ENCODE measurements at places on chromosomes 16 and 17.

GRCh38 chr17:72142614-72143013 is 21.8 kb downstream of the SOX9 start:
- no peak for DNase-seq

- no peak for DNase-seq
Observed at GRCh38 chr17:77786740-77787505, 171.6 kb upstream of the TNRC6C start.

DNA sequence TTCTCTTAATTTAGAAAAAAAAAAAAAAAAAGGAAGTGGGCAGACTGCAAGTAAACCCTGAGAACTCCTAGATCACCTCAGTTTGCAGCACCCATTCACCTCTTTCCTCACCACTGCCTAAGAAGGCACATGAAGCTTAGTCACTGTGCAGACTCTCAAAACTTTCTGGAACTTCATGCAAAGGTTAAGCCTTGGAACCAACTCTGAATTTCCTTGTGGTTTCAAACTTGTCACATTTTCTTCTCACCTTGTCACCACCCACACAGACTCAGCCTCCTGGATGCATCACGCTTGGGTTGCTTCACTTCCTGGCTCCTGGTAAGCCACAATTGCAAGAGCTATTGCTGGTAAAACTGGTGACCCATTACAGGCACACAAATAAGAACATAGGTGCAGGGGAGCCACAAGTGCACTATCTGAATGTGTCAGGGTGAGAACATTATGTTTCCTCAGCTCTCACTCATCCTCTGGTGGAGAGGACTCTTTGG is 15.0 kb upstream of the CPD start:
- DNase-seq, result no peak

DNA sequence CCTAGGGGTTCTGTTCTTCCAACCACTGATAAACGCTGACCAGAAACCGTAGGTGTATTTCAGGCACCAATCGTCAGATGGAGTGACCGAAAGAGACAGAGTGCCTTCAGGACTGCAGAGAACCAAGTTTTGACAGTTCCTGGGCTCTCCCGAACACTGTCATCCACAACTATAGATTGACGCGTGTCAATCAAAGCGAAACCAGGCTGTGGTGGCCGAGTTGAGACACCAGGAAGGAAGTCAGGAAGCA is 11.9 kb upstream of the AURKB start:
- DNase-seq, result no peak

- no peak for DNase-seq
Observed at GRCh38 chr16:17063201-17064139, 407.3 kb downstream of the XYLT1 start.

GRCh38 chr17:9410737-9411136 is 164.9 kb downstream of the STX8 start:
- DNase-seq, result no peak

- no peak for DNase-seq
Observed at GRCh38 chr17:78202666-78203065, 11.4 kb upstream of the BIRC5 start.

DNA sequence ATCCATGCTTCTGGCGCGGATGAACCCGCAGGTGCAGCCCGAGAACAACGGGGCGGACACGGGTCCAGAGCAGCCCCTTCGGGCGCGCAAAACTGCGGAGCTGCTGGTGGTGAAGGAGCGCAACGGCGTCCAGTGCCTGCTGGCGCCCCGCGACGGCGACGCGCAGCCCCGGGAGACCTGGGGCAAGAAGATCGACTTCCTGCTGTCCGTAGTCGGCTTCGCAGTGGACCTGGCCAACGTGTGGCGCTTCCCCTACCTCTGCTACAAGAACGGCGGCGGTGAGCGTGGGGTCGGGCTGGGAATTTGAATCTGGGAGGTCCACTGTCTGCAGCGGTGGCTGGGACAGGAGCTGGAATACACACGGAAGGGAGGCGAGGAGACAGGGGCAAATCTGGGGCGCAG is 904 bp downstream of the SLC6A2 start:
- DNase-seq, result no peak

DNA sequence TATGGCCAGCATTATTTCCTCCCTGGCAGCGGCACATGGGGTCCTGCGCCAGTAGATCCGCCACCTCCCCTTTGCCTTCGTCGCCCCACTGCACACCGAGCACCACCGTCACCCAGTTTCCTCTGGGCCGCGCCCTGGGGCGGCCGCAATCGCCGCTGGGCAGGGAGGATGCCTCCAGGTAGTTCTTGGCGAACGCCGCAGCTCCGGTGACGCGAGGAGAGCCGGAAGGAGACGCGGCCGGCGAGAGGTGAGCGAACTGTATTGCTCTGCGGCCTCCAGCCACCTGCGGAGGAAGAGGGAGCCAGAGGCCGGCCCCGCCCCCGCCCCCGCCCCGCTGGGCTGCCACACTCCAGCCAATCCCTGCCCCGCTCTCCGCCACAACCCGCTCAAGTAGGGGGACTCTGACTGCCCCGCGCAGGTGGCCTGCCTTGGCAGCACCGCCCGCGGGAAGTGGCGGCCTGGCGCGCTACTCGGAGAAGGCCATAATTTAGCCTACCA is 11.8 kb upstream of the SLFN13 start:
- DNase-seq, result no peak

GRCh38 chr16:6160303-6160702 is 1062.7 kb upstream of the EEF2KMT start:
- no peak for DNase-seq

DNA sequence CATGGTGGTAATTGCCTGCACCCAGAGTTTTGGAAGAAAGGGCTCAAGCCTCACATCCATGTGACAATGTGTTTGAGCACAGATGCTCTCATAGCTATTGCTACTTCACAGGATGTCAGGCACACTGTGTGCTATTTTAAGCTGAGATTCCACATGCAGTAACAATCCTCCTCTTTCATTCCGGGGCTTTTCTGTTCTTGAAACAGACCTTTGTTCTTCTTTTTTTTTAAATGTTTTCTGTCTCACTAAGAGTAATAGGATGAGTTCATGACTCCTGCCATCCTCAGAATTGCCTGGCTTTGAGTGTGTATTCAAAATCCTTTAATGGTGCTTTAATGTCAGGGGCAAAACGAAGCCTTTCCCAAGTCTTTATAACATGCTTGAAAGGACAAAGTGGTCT is 198.9 kb downstream of the ABCC12 start:
- DNase-seq, result no peak

GRCh38 chr17:73536700-73537605 is 107.3 kb downstream of the SDK2 start:
- DNase-seq, result no peak

DNA sequence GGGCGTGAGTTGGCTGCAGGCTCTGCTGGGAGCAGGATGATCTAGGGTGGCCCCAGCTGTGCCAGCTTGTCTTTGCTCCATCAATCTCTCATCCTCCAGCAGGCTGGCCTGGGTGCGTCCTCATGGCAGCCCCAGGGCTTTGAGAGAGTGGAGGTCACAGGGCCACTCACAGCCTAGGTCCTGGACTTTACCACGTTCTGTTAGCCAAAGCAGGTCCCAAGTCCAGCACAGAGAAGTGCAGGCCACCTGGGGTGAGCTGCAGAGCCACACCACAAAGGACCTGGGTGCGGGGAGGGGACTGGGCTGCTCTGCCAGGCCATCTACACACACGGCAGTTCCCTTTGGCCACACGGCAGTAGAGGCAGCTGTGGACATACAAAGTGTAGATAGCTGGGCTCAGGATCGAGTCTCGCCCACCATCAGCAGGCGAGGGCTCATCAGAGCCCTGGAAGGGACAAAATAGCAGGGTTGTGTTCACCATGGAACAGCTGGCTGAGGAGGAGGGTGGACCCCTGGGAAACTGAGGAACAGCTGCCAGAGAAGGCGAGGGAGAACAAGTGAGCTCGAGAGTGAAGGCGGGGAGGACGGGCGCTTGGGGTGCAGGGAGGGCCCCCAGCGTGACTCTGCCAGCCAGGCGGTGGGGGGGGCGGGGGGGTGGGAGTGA is 30.0 kb downstream of the SREBF1 start:
- no peak for DNase-seq

DNA sequence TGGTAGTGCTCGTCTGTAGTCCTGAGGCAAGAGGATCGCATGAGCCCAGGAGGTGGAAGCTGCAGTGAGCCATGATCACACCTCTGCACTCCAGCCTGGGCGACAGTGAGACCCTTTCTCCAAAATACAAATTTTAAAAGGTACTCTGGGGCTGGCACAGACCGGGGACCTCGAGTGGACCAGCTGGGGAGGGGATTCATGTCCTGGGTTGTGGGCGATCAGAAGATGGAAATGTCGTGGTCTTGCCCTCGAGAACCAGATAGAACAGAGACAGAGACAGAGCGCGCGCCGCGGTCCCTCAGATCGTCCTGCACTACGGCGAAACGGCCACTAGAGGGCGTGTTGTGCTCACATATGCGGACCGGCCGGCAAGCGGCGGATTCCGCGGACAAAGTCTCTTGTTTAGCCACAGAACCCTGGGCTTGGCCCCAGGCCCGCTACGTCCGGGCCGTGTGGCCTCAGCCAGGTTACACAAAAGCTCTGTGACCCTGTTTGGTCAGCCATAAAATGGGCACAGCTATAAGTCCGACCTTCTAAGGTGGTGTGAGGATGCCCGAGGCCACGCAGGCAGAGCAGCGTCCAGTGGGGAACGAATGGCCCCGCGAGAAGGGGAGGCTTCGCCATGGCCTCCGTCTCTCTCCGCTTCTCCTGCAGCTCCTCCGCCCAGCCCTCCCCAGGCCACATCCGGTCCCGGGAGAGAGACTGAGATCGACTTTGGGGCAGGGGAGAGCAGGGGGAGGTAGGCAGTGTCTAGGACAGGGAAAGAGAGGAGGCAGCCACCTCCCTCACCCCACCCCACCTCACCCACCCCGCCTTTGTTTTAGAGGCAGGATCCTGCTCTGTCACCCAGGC is 14.6 kb upstream of the SBK1 start:
- DNase-seq, result peak; percentile 15

DNA sequence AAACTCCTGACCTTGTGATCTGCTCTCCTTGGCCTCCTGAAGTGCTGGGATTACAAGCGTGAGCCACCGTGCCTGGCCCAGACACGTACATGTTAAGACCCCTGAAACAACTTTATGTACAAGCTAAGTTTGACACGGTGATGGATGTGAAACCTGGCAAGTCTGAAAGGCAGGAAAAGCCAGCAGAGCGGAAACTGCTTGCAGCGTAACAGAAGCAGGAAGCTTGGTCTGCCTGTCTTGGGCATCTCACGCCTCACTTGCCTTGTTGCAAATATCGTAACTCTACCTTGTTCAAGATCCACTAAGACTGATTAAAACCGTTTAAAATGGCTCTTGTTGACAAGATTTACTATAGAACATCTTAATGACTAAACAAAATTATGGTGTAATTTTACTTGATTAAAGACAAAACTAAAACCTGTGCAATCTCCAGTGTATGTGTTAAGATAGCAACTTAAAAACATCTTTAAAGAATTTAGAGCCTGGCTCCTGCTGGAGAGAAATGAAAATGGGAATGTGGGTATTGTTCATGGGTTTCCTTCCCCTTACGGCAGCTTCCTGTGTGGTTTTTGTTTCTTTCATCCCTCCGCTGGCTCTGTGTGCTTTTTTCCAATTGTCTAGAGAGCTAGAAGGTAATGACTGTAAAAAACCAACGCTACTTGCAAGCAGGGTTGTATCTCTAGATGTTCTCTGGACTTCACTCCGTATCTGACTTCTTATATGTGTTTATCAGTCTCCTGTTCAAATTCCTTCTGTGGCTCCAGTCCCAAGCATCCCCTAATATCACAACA is 477.6 kb downstream of the XYLT1 start:
- no peak for DNase-seq

GRCh38 chr16:19366391-19366790 is 51.3 kb upstream of the TMC5 start:
- no peak for DNase-seq

- DNase-seq, result no peak
Observed at GRCh38 chr16:19599968-19600716, 44.6 kb downstream of the VPS35L start.

DNA sequence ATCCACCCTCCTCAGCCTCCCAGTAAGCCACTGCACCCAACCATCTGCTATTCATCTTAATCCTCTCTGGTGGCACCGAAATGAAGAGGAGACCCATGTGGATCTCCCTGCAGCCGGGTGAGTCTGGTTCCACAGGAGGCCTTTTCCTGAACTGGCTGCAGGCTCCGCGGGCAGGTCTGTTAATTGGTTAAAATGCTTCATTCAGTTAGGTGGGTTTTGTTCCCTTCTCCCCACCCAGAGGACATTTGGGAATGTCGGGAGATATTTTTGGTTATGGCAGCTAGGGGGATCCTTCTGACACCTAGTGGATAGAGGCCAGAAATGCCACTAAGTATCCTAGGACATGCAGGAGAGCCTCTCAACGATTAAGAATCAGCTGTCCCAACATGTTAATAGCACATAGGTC is 16.7 kb downstream of the C16orf54 start:
- no peak for DNase-seq

- no peak for DNase-seq
Observed at GRCh38 chr16:16045879-16046278, 96.5 kb downstream of the ABCC1 start.

- DNase-seq, result peak; percentile 100
Observed at GRCh38 chr17:59154721-59155438, at the start of gene SKA2. TSS of gene SKA2 (minus strand) at chr17:59155186. CDS start at chr17:59155163, 23 bp downstream.

DNA sequence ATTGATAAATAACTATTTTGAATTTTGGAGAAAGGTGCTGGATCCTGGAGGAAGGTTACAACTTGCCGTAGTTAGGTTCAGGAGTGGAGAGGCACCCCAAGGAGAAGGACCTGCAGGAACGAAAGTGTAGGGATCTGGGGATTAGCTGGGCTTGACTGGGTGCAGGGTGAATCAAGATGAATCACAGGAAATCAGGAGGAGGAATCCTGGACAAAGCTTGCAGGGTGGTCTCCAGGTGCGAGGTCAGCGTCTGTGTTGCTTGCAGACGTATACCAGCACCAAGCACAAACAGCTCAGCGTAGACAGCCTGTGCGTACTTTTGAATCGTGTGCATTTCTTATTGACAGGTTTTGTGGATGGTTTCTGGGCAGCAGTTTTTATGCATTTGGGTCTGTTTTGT is 144.3 kb downstream of the MSI2 start:
- DNase-seq, result no peak

DNA sequence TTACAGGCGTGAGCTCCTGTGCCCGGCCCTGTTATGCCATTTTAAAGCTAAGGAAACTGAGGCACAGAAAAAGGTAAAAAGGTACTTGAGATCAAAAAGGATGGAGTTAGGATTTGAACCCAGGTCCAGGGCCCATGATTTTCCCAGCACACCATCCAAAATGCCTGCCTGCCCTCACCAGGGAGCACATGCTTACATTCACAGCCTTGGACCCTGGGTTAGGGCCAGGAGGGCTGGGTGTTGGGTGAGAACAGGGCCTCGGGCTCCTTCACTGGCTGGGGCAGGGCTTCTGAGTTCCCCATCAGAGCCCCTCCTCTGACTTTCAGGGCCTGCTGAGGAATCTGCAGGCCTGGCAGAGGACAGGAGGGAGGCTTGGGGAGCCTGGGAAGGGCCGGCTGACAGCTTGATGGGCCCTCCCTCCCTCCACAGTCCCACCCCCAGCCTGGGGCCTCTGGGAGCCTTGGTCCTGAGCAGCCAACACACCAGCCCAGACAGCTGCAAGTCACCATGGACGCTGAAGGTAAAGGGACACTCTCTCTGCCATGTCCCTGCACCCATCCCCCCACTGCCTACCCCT is at the start of gene QPRT:
Gene QPRT (plus strand): TSS at position 490 of the 577 bp plus-strand sequence. CDS start 18 bp downstream, at position 508.
- DNase-seq, result no peak

- DNase-seq, result no peak
Observed at GRCh38 chr17:42221886-42222745, 27.8 kb upstream of the GHDC start.

- DNase-seq, result no peak
Observed at GRCh38 chr17:76528156-76528527, 9.4 kb downstream of the CYGB start.
